Esophagus mucosa (tissue), 1 donor: ENCODE measurements at places on chromosomes 6 and 20.

DNA sequence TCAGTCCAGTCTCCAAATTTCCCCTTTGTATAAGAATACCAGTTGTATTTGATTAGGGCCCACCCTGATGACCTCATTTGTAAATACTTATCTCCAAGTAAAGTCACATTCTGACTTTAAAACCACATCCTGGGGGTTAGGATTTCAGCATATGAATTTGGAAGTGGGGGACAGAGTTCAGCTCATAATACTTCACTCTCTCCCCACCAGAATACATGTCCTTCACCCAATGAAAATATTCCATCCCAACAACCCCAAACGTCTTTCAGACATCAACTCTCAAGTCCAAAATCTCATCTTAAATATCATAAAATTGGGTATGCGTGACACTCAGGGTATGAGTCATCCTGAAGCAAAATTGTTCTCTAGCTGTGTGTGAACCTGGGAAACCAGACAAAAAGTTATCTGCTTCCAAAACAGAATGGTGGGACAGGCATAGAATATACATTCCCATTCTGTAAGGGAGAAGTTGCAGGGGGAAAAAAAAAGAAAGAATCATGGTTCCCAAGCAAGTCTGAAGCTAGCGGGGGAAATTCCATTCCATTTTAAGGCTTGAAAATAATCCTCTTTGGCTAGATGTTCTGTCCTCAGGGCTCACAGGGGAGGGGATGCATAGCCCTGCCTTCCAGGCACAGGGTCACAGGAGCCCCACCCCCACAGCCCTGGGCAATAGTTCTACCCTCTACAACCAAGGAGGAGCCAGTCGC lies 113.9 kb downstream of the ADAT2 start:
- ATAC-seq, result no peak

GRCh38 chr6:168169624-168170023 lies 90.6 kb upstream of the FRMD1 start:
- ATAC-seq, result no peak

- ATAC-seq, result no peak
Measured at GRCh38 chr6:73169633-73170032, 55.7 kb downstream of the KHDC1L start.

DNA sequence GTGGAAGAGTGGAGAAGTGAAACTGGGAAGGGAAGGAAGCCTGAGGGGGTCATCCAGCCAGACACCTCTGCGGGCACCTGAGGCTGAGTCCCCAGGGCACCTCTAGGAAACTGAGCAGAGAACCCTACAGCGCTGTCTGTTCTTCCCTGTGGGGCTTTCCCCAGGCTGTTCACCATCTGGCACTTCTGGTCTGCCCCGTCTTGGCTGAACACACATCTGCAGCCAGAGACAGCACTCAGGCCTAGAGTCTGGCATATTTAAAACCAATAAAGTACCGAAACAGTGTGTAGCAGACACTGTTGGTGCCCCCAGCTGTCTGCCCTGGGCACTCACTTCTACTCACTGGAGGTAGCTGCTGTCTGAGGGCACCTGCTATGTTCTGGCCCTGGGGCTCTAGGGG lies 9.4 kb upstream of the ARFGEF2 start:
- peak; percentile 60 for ATAC-seq

DNA sequence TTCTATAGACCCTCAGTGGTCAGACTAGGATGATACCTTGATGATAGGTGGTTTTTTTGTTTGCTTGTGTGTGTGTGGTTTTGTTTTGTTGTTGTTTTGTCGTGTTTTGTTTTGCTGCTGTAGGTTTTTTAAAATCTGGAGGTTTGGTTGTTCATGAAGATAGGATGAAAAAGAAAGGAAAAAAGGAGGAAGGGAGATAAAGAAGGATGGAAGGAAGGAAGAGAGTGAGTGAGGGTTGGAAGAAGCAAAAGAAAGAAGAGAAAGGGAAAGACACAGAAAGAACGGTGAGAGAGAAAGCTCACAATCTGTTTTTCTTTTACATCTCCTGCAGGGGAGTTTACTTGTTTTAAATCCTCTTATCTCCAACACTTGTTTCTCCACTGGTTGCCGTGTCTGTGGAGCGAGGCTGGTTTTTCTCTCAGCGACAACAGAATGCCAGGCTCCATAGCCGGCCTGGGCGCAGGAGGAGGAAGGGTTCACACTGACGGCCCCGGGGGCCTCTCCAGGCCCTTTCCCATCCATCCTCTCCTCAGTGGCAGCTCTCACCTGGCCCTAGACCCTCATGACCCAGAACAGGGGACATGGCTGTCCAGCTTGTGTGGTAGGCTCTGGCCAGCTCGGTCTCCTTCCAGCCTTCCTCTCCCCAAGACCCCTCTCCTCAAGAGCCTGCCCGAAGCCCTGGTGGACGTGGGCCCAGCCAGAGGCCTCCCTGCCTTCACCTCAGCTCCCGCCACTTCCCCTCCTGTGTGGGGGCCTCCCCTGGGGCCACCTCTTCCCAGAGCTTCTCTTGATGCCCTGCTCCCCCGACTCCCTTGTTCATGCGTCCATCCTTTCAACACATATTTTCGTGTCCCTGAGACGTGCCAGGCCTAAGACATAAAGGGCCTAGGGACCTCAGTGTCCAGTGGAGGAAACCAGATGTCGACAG lies 168.4 kb downstream of the VEGFA start:
- no peak for ATAC-seq

DNA sequence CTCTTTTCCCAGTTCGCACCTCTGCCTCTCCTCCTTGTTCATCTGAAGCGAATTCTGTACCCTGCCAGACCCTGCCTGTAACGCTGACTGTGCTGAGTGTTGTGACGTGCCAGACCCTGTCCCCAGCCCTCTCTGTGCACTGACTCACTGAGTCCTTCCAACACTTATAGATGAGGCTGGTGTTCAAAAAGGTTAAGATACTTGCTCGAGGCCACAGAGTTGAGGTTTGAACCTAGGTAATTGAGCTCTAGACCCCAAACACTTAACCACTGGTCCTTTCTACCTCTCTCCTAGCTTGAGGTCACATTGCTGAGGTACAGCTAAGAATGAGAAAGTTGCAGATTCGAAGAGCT lies 45.7 kb upstream of the NEDD9 start:
- no peak for ATAC-seq

DNA sequence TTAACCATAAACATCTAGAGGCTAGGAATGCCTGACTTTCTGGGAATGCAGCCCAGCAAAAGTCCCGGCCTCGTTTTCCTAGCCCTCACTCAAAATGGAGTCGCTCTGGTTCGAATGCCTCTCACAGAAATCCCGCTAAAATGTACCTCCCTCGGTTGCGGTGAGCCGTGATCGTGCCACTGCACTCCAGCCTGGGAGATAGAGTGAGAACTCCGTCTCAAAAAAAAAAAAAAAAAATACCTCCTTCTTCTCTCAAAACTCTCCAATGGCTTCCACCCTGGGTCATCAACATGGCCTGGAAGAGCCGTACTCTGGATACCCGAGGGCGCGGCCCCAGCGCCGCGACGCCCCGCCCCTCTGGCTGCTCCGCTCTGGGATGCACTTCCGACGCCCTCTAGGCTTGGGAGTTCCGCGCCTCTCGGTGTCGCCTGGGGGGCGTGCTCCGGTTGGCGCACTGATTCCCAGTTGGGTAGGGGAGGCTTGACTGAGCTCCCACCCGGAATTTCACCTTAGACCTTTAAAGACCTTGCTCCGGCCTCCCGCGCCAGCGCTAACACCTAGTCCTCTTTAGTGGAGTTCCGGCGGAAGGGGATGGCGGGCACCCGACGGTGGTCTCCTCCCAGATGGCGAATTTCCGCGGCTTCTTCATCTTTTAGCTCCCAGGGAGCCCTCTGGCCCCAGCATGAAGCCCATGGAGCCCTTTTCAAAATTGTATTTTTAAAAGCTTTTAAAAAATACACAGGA lies 12.3 kb downstream of the HMGN4 start:
- ATAC-seq, result peak; percentile 36

DNA sequence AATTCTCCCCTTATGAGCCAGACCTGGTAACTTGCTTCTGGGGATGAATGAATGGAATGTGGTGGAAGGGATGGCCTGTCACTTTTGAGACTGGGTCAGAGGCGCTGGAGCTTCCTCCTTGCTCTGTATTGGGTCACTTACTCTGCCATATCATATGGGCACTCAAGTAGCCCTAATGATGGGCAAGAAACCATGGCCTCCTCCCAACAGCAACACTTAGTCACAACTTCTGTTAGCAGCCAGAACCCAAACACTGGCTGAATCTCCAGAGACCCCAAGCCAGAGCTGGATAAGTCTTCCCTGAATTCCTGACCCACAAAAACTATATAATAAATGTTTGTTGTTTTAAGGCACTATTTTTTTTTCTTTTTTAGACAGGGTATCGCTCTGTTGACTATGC lies 5.5 kb downstream of the E2F1 start:
- no peak for ATAC-seq

DNA sequence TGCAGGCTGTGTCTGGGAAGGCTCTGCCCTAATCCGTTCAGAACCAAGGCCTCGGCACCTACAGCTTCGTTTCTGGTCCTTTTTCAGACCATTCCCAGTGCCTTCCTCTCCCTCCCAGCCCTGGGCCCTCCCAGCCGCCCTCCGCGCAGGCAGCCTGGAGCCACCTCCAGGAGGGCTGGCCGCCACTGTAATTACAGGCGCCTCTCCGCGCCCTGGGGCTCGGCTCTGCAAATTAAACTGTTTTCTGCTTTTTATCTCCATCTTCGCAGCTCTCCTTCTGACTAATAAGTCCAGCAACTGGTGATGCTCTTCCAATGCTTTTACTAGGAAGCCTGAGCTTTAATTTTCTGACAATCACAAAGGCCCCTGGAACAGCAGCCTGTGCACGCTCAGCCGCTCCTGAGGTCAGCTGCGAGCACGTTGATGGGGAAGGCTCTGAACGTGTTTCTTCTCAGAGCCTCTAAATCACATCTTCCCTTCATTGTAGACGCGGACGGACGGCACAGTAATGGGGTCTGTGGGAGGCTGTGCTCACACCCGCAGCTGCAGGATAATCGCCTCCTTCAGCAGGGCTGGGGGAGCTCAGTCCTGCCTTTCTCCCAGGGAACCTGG lies 194.6 kb downstream of the DLL1 start:
- ATAC-seq, result no peak

- ATAC-seq, result no peak
Measured at GRCh38 chr20:62425281-62426058, 1.9 kb downstream of the RBBP8NL start.

- ATAC-seq, result no peak
Measured at GRCh38 chr20:62655282-62656196, 13.2 kb downstream of the SLCO4A1 start.

- ATAC-seq, result peak; percentile 49
Measured at GRCh38 chr6:142679907-142680700, 264.9 kb downstream of the HIVEP2 start.

DNA sequence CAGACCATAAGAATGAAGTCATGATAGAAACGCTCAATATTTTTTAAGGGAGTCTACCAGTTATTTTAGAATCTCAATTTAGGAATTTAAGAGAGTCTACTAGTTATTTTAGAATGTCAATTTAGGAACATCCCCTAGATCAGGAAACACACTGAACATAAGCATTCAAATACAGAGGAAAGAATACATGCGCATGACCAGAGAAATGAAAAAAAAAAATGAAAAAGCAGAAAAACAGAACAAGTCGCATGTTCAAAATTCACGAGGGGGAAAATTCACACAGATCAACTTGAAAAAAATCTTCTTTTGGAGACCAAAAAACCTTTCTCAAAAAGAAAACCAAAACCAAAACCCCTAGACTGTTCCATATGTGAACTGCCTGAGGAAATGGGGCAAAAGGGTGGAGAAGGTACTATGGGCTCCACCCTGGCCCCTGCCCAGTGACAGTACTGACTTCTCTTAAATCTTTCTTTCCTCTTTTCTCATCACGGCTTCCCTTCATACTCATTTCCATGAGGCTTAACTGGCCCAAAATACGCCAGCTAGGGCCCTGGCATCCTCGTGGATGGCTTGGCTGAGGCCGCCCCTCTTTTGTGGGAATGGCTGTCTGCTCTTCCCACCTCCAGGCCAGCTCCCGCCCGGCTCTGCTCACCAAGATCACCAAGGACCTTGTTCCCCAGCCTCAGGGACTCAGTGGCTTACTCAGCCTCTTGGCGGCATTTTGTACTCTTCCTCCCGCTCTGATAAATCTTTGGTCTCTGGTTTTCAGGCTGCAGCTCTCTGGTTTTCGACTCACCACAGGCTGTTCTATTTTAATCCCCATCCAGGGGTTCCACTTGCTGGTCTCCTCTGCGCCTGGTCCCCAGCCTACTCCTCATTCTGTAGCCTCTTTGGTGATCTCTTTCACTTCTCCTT lies 11.2 kb downstream of the ZBTB2 start:
- ATAC-seq, result no peak

DNA sequence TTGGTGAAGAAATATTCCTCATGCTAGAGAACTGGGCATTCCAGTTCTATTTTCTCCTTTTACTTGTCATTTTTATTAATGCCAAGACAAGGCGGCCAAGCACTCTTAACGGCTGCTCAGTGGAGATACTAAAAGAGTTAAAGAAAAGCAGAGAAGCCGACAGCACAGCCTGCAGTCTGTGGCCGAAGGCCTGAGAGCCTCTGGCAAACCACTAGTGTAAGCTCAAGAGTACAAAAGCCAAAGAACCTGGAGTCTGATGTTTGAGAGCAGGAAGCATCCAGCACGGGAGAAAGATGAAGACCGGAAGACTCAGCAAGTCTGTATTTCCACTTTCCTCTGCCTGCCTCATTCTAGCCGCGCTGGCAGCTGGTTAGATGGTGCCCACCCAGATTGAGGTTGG lies 167.1 kb upstream of the FUT9 start:
- no peak for ATAC-seq

GRCh38 chr20:15710636-15711035 lies 862.6 kb downstream of the KIF16B start:
- no peak for ATAC-seq

GRCh38 chr6:82568290-82568993 lies 204.8 kb downstream of the TPBG start:
- ATAC-seq, result no peak

GRCh38 chr6:125858427-125859320 lies 67.9 kb downstream of the NCOA7 start:
- peak; percentile 82 for ATAC-seq

- no peak for ATAC-seq
Measured at GRCh38 chr6:75863001-75863400, 114.0 kb downstream of the MYO6 start.

DNA sequence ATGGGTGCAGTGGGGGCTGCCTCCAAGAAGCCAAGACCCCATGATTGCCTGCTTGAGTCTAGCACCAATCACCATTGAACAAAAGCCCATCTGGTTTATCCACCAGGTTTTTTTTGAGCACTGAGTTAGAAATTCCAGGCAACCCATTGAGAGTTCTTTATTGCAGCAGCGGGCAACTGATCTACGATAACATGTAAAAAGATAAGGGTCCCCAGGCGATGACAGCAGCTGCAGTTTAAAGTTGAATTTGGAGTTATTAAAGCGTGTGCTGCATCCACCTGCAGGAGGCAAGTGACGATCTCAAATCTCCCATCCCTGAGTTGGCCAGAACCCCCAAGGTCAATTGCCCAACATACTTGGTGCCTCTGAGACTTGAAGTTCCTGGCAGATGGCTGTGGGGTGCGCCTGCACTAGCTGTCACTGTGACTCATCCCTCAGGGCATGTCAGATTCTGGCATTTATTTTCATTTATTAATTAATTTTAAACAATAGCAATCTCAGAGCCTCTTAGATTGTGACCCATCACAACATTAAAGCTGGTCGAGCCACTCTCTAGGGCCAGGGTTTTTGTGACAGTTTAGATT lies 290.4 kb upstream of the SULF2 start:
- no peak for ATAC-seq
